ENCODE measurements at places on chromosomes 5 and 9.

GRCh38 chr5:52077941-52078815 lies 694.9 kb downstream of the ISL1 start:
- ATAC-seq: no peak

- ATAC-seq: no peak
Observed at GRCh38 chr9:82144803-82145202, 156.2 kb downstream of the SPATA31D1 start.

- no peak for ATAC-seq
Observed at GRCh38 chr9:97866300-97866699, 13.3 kb downstream of the FOXE1 start.

DNA sequence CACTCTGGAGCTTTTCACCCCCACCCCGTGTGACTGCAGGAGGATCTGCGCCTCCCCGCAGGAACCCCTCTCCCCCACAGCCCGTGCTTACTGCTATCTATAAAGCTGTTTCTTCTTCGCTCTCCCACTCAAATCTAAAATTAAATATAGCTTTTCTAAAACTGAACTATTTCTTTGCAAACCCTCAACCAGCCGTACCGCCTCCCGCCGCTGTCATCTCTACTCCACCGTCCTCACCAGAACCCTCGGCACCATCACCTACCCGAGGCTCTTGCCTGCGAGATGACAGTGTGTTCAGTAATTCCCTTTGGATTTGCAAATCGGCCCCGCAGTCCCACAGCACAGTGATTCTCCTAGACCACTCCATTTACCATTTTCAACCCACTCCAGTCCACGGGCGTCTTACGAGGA lies 13.6 kb downstream of the LPCAT1 start:
- ATAC-seq: no peak

DNA sequence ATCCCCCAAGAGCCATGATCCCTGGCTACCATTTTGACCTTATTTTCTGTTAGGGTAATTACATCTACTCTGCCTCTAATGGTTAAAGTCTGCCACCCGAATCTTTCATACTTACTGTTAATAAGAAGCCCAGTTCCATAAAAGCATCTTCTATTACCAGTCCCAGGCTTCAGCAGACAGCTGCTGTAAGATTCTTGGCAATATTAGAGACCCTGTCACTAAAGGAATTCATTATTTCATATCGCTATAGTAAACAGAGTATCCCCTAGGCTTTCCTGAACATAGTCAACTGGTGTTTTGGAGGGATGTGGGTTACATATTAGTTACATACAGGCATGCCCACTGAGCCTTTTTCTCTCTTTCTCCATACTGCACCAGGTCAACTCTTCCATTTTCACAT lies 608.7 kb upstream of the SEMA6A start:
- ATAC-seq: no peak

GRCh38 chr5:150147670-150148069 lies 8.0 kb downstream of the PDGFRB start:
- no peak for ATAC-seq

- ATAC-seq: no peak
Observed at GRCh38 chr9:89448821-89449220, 49.1 kb downstream of the SEMA4D start.

- ATAC-seq: no peak
Observed at GRCh38 chr5:1804001-1804690, 2.9 kb downstream of the NDUFS6 start.

- ATAC-seq: no peak
Observed at GRCh38 chr5:9514968-9515367, 30.9 kb downstream of the SEMA5A start.
